ENCODE measurements at places on chromosomes 7 and 10. TPM values are rescaled to one million over a fixed set of nuclear protein-coding genes. Genes with fewer than 3 reads are reported as not detected.

DNA sequence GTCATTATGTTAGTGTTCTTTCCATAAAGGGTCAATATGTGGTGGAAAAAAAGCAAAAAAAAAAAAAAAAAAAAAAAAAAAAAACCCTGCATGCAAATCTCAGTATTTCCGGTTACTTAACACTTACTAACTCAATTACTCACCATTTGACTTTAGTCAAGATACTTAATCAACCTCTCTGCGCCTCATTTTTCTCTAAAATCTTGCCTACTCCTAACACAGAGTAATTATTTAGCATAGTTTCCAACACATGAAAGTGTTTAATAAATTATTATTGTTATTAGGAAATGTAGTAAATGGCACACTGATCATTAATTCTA is 27.8 kb downstream of the PPP1R3A start:
- no peak for DNase-seq

DNA sequence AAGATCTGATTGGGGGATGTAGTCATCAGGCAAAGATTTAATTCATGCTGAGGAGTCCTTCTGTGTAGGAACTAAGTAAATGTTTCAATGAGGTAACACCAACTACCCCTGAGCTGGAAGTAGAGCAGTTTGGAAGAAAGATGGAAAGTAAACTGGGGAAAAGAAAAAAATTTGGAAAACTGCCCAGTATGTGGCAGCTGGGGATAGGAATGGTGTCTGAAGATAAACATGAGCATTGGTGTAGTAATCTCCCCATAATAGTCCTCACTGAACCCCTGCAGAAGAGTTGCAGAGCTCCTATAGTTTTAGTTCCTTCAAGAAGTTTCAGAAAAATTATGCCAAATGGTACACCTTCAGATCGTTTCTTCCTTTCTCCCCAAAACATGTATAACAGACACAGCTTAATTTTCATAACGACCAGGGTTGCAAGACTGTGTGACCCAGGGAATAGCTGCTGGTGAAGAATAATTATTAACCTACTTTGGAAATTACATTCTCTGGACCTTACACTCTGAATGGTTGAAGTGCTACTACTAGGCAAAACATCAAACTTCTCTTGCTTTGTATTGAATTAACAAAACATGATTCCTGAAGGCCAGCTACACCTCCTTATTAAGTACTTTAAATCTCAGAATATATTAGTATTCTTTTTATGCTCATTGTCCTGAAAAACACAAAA is 446.4 kb upstream of the NRG3 start:
- no peak for DNase-seq

GRCh38 chr10:63143987-63144386 is 10.9 kb downstream of the NRBF2 start:
- no peak for DNase-seq

GRCh38 chr7:131581241-131582051 is 25.0 kb upstream of the PODXL start:
- DNase-seq: no peak

GRCh38 chr10:3803295-3803926 is 18.4 kb upstream of the KLF6 start:
- DNase-seq: no peak

- no peak for DNase-seq
These were observed 167.0 kb downstream of the SGMS1 start for GRCh38 chr10:50456719-50457118.

- peak; percentile 74 for DNase-seq
These were observed 44.3 kb downstream of the PRR15 start for GRCh38 chr7:29607889-29608288.

- DNase-seq: no peak
These were observed 50.1 kb downstream of the CYP26A1 start for GRCh38 chr10:93123766-93124165.

GRCh38 chr7:22647451-22648257 is 79.3 kb upstream of the IL6 start:
- peak; percentile 99 for DNase-seq

- DNase-seq: no peak
These were observed 56.8 kb downstream of the CLIP2 start for GRCh38 chr7:74345970-74346369.

Gene ASZ1
- total RNA-seq: not detected

Gene TMEM184A
- total RNA-seq: not detected

DNA sequence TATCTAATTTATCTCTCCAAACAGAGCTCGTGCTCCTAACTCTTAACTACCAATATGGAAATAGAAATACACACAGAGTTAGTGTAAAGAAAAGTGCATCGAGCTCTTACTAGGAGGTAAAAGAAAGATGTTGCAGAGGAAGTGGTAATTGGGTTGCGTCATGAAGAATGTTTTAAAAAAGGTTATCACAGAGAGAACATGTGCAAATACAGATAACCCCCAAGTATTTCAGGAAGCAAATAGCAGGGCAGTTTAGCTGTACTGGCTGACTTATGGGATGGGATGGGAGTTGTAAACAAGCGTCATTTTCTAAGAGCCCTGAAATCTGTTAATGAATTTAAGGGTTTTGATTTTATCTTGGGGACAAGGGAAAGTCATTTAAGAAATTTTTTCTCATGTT is 153.9 kb downstream of the AGMO start:
- no peak for DNase-seq

GRCh38 chr7:69959789-69960499 is 361.7 kb downstream of the AUTS2 start:
- DNase-seq: no peak

Gene CPA2
- total RNA-seq: not detected

- no peak for DNase-seq
These were observed 52.3 kb upstream of the PRR15 start for GRCh38 chr7:29511337-29511736.

- DNase-seq: no peak
These were observed 30.3 kb upstream of the SUN1 start for GRCh38 chr7:801940-802381.

GRCh38 chr7:69772718-69773436 is 174.6 kb downstream of the AUTS2 start:
- no peak for DNase-seq

Gene TNS3
- total RNA-seq: 28.3 TPM

Gene ALOX5
- total RNA-seq: not detected

DNA sequence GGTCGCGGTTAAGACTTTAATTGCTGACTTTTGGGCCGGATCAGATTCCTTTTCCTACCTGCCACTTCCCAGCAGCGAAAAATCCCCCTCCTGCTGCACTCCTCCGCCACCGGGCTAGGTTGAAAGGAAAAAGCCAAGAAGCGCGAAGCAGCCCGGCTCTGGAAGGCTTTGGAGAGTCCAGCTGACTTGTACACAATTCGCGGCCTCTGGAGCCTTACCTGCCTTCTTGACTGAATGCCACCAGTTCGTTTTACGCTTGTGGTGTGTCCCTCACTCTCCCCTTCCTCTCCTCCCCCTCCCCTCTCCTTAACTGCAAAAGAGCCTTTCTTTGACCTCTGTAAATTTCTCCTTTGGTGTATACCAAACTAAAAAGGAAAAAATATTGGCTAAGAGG is 2.7 kb upstream of the FEZF1 start:
- no peak for DNase-seq

GRCh38 chr7:17934612-17935240 is 5.6 kb downstream of the SNX13 start:
- no peak for DNase-seq

Gene WNT2
- 9.9 TPM for total RNA-seq

- DNase-seq: no peak
These were observed 3.9 kb downstream of the MDH2 start for GRCh38 chr7:76051840-76052239.

Gene JAKMIP3
- total RNA-seq: 1.1 TPM

Gene PNLIPRP2
- total RNA-seq: not detected

- no peak for DNase-seq
These were observed 725.2 kb downstream of the SUGCT start for GRCh38 chr7:40859965-40860543.

Gene GPAM
- total RNA-seq: 8.6 TPM

GRCh38 chr7:98116656-98117461 is 10.2 kb downstream of the LMTK2 start:
- no peak for DNase-seq

GRCh38 chr10:119427263-119427864 is 115.2 kb downstream of the RGS10 start:
- no peak for DNase-seq

Gene TLL2
- total RNA-seq: under 0.01 TPM

GRCh38 chr10:5550621-5551530 is 26.1 kb downstream of the CALML3 start:
- DNase-seq: no peak

Gene ACTL6B
- total RNA-seq: not detected

DNA sequence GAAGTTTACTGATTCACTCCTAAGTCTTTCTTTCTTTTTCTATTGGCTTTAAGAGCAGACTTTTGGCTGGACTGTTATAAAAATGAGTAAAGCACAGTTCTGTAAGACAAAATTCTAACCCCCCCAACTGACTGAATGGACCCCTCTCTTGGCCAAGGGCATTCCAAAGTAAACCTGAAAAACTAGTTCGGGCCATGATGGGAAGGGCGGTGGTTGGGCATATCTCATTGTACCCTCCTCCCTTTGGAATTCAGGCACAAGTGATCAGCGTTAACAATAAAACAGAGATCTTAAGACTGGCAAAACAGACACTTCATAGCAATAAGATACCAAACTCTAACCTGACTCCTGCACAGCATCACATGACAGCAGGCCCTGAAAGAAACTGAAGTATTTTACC is 6.1 kb upstream of the KIF20B start:
- no peak for DNase-seq

Gene OR2A1
- total RNA-seq: 0.27 TPM

Gene HMX3
- not detected for total RNA-seq

DNA sequence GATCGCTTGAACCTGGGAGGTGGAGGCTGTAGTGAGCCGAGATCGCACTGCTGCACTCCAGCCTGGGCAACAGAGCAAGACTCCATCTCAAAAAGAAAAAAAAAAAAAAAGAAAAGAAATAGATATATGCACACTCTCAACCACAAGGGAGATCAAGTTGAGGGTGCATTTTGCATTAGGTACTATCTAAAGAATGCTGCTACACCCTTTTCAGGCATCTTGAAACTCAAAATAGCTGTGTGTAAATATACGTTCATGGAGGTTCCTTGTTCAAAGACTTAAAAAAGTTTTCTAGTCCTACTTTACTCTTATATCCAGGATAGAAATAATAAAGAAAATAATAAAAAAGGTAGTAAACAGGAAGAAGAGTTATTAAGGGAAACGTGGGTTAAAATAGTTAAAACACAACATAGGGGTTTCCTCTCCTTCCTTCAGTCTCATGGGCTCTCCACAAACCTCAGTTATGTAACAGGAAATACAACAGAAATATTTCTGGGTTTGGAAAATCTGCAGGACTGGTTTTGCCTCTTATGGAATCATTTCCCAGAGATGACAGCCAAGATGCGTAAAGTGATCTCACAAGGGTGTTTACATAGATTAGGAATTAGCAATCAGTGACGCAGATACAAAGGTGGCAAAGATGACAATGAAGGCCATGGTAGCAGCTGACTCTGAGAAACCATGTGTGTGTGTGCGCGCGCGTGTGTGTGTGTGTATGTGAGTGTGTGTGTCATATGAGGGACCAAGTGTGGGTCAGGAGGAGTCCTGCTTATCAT is 15.1 kb downstream of the STEAP4 start:
- DNase-seq: no peak

DNA sequence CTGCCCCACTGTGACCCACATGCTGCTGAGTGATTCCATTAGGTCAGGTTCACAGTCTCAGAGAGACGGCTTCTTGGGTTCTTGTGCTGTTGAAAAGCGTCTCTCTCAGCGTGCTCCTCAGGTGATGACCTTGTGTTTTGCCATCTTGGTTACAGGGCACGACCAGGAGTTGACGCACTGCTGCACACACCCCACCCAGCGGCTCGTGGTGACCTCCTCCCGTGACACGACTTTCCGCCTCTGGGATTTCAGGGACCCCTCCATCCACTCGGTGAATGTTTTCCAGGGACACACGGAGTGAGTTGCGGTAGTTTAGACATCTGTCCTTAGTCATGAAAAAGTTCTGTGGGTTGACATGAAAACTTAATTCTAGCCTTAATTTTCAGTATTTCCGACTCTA is 48.8 kb downstream of the WDR37 start:
- no peak for DNase-seq

Gene ITIH2
- total RNA-seq: not detected

- no peak for DNase-seq
These were observed 3.5 kb downstream of the LOXL4 start for GRCh38 chr10:98264378-98265065.

Gene AKR1B1
- total RNA-seq: 51.6 TPM

Gene HYAL4
- not detected for total RNA-seq

DNA sequence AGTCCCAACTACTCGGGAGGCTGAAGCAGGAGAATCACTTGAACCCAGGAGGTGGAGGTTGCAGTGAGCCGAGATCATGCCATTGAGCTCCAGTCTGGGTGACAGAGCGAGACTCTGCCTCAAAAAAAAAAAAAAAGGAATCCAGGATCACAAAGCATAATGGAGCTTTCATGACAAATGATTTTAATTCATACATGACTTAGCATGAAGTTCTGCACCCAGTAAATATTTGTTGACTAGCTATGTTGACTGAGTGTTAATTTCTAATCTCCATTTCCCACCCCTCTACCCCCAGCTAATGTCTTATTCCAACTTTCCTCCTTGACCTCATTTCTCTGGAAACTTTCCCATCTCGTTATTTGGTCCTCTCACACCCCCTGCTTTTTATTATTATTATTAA is 53.3 kb downstream of the ATOH7 start:
- no peak for DNase-seq

DNA sequence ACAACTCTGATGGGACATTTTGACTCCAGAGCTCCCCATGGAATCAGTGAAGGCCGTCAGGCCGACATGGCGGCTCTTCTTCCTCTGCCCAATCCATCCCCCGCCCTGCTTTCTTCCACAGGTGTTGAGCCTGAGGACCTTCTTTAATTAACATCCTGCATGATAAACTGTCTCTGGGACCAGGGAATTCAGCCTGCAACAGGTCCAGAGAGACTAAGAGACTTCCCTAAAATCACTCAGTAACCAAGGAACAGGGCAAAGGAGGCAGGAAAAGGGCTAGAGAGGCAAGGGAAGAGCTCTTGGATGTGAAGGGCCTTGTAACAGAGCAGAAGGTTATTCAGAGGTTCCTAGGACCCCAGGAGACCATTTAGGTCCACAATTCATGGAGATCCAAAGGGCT is 6.0 kb upstream of the PDLIM1 start:
- DNase-seq: no peak

Gene CCDC172
- not detected for total RNA-seq

GRCh38 chr7:75048435-75049379 is 24.9 kb downstream of the RCC1L start:
- peak; percentile 73 for DNase-seq

- peak; percentile 76 for DNase-seq
These were observed 29.8 kb downstream of the MTURN start for GRCh38 chr7:30164567-30164966.

GRCh38 chr7:134701272-134701671 is 54.6 kb downstream of the BPGM start:
- peak; percentile 61 for DNase-seq

GRCh38 chr7:138431517-138431916 is 28.5 kb upstream of the TRIM24 start:
- DNase-seq: no peak

- DNase-seq: no peak
These were observed 515 bp downstream of the BEND7 start for GRCh38 chr10:13528123-13528874.
